ENCODE measurements at places on chromosomes 7 and 10.

- no peak for DNase-seq
Observed at GRCh38 chr7:28510026-28510369, 97.7 kb downstream of the CREB5 start.

GRCh38 chr10:131663351-131663750 lies 237.5 kb upstream of the PPP2R2D start:
- no peak for DNase-seq

- no peak for DNase-seq
Observed at GRCh38 chr10:84270708-84271107, 25.9 kb downstream of the RGR start.

DNA sequence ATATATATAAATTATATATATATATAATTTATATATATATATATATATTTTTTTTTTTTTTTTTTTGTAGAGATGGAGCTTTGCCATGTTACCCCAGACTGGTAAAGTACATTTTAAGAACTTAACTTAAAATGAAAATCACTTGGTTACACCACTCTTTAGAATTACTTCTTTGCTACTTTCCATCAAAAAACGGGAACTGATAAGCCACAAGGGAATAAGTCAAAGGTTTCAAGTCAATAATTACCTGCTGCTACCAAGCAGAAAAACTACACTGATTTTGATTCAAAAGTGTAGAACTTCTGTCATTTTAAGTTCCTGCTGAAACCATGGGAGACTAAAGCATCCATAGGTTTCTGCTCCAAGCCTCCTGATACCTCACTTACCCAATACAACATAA lies 12.2 kb downstream of the PPA1 start:
- no peak for DNase-seq

- DNase-seq, result no peak
Observed at GRCh38 chr10:100043796-100044195, 34.0 kb upstream of the DNMBP start.

- peak; percentile 8 for DNase-seq
Observed at GRCh38 chr7:38524786-38525185, 106.4 kb downstream of the AMPH start.

DNA sequence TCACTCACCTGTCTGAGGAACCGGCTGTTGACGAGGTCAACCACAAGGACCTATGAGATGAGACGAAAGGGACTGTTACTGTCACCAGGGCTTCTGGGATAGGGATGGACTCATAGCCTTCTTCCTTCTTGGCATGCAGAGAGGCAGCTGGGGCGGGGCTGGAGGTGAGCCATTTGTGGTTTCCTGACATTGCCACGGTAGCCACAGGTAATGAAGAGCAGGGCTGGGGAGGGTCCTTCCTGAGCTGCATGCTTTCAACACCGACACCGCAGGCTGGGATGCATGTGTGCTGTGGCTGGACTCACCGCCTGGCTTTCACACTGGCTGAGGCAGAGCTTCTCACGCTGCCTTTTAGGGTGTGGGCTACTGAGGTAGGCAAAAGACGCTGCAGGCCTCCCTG lies 46.4 kb upstream of the MKRN1 start:
- peak; percentile 59 for DNase-seq

GRCh38 chr10:43865265-43866135 lies 216.8 kb upstream of the ZNF32 start:
- DNase-seq, result no peak

GRCh38 chr10:35517431-35518181 lies 87.5 kb upstream of the GJD4 start:
- DNase-seq, result peak; percentile 51
